ENCODE measurements at places on chromosomes 2 and 18.

DNA sequence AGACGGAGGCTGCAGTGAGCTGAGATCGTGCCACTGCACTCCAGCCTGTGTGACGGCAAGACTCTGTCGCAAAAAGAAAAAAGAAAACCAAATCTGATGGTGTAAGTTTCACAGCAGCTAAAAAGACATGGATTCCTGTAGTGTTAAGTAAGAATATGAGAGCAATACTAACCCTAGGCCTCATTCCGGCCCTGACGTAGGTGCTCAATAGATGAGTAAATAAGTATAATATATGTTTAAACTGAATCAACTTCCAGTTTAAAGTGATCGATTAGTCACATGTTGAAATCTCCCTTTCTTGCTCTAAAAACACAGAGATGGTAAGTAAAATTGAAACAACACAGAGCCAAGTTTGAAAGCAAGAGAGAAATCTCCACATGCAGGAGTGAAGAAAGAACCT, 8.0 kb downstream of the ME2 start:
- no peak for DNase-seq

DNA sequence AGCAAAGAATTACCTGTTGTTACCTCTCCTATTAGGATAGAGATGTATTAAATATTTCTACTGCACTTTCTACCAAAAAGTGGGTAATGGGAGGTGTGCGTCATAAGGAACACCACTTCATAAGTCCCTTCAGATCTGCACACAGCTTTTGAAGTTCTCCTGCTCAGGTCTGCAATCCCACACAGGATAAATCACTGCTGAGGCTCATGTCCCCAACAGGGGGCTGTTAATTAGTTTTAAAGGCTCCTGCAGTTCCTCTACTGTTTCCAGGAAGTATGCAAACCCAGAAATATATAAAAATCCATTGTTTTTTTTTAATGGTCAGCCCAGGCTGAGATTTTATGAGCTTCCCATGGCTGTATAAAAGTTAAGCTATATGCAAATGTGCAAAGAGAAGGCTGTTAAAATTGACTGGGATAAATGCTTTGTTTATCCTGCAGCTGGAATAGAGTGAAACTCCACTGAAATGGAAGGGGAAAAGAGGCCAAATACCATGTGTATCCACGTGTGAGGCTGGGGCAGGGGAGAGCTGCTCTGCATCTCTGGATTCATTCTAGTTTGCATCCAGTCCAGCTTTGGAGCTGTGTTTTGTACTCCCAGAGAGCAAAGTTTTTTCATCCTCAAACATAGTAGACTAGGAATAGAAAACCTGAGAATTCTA, 903.7 kb downstream of the TDRD15 start:
- DNase-seq: no peak

DNA sequence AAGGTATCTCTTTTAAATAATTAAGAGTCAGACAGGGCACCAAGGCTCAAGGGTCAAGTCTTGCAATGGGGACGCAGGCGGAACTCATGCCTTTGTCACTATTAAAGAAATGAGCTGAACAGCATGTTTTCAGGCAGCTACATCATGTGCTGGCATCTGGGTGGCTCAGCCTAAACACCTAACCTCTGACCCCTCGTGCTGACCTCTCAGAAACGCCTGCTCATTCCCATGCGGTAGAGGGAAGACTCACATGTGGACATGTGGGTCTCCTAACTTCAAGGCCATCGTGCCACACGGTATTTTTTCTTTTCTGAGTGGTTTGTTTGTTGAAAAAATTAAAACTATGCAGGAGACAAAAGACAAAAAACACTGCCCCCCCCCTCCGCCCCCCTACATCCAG, 31.3 kb downstream of the CYP27C1 start:
- no peak for DNase-seq

DNA sequence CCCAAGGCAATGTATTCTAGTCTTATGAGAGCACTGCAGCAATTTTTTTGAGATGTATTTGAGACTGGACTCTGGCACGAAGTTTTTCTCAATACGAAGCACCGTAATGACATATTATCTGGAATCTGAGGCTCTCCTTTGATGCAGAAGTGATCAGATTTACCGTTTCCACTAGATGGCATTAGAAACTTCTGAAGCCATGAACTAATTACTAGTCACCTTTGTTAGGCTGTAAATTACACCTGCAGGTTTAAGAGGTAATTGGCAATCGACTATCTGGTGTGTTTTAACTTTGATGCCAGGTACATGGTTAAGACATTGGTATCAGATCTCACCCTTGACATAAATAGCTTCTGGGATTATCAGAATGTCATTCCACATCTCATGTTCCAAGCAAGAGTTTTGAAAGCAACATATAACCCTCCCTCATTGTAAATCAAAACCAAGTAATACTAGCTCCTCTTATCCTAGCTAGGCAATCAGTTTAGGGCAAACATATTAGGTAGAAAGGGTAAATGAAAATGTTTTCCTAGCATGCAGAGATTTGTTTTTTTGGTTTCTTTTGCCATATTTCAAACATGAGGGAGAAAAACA, 254.6 kb upstream of the SPRED2 start:
- no peak for DNase-seq

GRCh38 chr18:12333506-12334290, 25.7 kb downstream of the TUBB6 start:
- no peak for DNase-seq

GRCh38 chr2:153770359-153770991, 101.2 kb upstream of the GALNT13 start:
- DNase-seq: no peak

DNA sequence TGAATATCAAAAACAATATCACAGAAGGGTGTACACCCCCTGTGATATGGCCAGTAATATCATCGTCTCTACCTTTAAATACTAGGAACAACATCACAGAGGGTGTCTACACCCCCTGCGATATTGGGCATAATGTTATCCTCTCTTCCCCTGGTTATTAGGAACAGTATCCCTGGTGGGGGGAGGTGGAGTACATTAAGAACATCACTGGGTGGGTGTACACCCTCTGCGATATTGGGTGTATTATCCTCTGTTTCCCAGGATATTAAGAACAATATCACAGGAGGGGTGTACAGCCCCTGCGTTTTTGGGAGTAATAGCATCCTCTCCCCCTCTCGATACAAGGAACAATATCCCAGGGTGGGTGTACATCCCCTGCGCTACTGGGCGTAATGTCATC, 1932.8 kb downstream of the SUCLG1 start:
- no peak for DNase-seq

GRCh38 chr2:79359419-79359818, 153.4 kb upstream of the CTNNA2 start:
- DNase-seq: no peak

- DNase-seq: no peak
Observed at GRCh38 chr2:109130723-109130995, 1.7 kb downstream of the SH3RF3 start.

- DNase-seq: no peak
Observed at GRCh38 chr2:69390001-69390400, 3.0 kb upstream of the GFPT1 start.

GRCh38 chr2:113134717-113135116, 7.3 kb downstream of the IL1RN start:
- DNase-seq: no peak

DNA sequence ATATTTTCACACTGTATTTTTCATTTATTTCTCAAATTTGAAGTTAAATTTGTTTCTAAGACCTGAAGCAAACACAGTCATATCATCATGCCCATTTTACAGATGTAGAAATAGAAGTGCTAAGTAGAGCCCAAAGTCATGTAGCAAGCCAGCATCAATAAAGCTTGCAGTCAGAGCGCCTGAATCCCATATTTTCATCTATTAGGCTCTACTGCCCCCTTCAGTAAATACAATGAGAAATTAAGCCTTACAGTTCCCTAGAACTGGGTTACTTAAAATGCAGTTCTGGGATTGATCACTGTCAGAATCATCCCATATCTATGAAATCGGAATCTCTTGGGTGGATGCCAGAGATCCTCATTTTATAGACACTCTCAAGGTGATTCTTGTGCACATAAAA, 419.9 kb downstream of the TGIF1 start:
- no peak for DNase-seq

DNA sequence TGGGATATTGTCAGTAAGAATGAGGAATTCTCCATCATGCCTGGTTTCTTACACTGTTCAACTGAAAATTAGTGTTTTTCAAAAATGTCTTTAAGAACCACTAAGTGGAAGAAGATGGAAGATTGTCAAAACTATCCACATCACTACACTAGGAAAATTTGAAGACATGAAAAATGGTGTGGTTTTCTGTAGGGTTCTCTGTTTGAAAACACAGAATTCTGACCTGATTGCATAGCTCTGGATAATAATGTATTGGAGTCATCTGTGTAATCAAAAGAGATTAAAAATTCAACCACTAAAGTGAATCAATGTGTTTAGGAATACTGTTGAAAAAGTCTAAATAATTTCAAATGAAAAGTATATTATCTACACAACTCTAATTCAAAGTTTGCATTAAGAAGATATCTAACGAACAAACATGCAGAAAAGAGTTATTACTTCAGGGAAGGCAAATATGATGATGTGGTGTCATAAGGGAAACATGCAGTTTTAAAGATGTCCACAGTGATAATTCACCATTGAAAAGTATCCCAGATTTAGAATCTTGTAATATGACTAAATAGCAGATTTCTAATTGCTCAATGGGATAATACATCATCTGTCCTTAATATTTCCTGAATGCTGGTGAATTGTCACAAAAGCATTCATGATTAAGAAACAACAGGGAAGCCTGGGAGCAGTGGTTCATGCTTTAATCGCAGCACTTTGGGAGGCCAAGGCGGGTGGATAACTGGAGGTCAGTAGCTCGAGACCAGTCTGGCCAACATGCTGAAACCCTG, 116.9 kb downstream of the ERBB4 start:
- DNase-seq: no peak

GRCh38 chr2:213279116-213279620, 5.1 kb upstream of the SPAG16 start:
- DNase-seq: no peak

- DNase-seq: no peak
Observed at GRCh38 chr18:31721601-31722000, 37.2 kb upstream of the B4GALT6 start.

GRCh38 chr2:109676346-109676902, 62.3 kb downstream of the SOWAHC start:
- no peak for DNase-seq

GRCh38 chr2:218271487-218271797, 1.1 kb downstream of the PNKD start:
- no peak for DNase-seq

GRCh38 chr18:58545338-58546296, 83.3 kb downstream of the ALPK2 start:
- DNase-seq: no peak

DNA sequence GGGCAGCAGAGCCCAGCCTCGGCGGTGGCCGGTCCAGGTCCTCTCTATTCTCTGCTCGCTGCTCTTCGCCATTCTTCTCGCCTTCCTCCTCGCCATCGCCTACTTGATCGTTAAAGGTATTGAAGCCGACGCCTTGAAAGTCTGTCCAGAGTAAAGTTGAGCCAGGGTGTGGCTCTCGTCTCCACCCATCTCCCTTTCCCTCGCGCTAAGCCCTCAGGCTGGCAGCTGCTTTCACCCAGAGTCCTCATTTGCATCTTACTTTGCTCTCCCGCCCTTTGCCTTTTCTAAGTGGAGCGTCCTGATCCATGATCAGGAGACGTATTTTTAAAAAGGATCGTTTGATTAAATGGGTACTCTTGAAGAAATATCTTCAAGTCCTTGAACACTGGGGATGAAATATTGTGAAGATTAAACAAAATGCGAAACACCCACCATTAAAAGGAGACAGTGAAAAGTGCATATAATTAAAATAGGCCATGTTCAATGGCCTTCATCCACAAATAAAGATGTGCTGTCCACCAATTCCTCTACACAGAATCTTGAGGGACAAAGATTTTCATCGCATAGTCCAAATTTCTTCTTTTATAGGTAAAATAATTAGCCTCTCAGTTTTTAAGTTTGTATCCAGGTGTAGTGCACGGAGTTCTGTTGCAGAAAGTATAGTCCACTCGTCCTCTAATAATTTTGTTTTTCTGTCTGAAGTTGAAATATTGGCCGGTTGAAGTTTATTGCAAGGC, 657 bp downstream of the ARL6IP6 start:
- no peak for DNase-seq

GRCh38 chr2:120415060-120415459, 69.1 kb downstream of the INHBB start:
- DNase-seq: no peak

GRCh38 chr18:79750980-79751571, 46.7 kb upstream of the KCNG2 start:
- no peak for DNase-seq

GRCh38 chr2:109383505-109384307, 230.1 kb downstream of the SEPTIN10 start:
- DNase-seq: no peak

DNA sequence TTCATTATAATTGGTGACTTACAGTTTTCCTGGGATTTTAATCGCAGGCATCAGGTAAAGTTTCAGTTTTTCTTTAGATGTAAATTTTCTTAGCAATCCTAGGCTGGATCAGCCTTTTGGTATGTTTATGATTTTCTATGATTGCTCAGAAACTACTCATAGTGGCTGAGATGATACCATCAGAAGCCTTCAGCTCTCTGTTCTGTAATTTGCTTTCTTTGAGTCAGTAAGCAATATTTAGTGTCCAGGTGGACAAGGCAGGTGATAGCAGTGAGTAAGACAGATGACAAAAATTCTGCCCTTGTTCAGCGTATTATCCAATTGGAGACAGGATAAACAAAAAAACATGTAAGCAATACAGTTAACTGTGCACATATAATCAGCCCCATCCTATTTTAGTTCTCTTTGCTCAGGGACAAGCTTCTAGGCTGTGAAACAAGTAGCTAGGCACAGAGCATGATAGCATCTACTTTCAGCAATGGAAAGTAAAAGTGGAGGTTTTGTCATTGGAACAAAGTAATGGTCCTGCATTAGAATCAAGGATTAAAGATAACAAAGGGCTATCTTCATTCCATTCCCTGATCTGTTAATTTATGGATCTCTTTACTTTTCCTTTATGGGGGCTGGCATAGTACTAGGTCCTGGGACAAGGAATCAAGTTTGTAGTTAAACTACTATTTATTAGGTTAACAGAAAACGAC, 100.8 kb downstream of the EPC2 start:
- no peak for DNase-seq

DNA sequence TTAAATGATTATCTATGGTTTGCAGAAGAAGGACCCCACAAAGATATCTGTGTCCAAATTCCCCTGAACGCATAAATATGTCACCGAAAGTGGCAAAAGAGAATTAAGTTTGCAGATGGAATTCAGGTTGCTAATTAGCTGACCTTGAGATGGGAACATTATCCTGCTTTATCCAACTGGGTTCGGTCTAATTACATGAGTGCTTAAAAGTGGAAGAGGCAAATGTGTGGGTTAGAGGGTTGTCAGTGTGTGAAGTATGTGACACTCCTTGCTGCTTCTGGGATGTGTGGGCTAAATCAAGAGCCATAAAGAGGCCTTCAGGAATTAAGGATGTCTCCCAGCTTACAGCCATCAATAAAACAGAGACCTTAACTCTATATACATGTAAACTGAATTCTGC, 53.5 kb downstream of the CDH19 start:
- no peak for DNase-seq

DNA sequence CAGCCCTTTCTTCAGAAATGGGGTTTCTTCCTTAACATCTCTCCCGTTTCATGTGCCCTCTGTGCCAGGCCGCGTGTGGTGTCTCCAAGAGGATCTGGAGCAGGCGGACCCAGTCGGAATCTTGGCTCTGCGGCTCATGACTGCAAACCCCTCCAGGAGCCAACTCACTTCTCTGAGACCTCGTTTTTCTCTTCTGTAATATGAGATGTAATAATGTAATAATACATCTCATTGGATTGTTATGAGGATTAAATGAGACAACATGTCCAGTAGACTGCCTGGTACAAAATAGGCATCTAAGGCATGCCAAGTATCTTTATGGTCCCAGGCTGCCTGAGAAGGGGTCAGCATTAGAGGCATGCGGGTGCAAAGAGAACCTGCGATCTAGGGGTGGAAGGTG, 221.3 kb upstream of the REV1 start:
- DNase-seq: no peak
